ENCODE measurements at places on chromosomes 3 and 15. TPM values are rescaled to one million over a fixed set of nuclear protein-coding genes. Genes with fewer than 3 reads are reported as not detected.

The SPTBN5 gene
- 0.71 TPM for total RNA-seq

The DPPA4 gene
- total RNA-seq, result not detected

The LAMB2 gene
- total RNA-seq, result 299 TPM

The CFAP92 gene
- 0.14 TPM for total RNA-seq

- DNase-seq, result no peak
These were observed 111.3 kb upstream of the SLC7A14 start for GRCh38 chr3:170697131-170697530.

DNA sequence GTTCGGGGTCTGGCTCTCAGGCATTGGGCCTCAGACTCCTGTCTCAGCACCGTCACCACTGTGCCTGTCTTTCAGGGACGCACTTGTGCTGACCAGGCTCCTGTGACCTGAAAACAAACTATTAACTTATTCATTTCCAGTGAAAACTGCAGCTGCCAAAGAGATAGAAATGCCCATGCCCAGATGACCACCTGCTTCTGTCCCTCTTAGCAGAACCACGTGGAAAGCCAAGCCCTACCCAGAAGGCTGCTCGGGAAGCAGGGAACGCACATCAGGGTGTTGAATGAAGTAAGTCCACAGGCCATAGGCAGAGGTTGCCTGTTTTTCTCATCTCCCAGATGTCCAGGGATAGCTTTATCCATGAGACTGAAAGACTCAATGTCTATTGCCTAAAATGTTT is 219.3 kb downstream of the EBLN2 start:
- no peak for DNase-seq

- DNase-seq, result no peak
These were observed 894.9 kb downstream of the DIPK2A start for GRCh38 chr3:144866476-144866875.

- peak; percentile 66 for DNase-seq
These were observed 27.6 kb downstream of the TKT start for GRCh38 chr3:53227993-53228885.

GRCh38 chr3:18249126-18249525 is 176.0 kb downstream of the SATB1 start:
- no peak for DNase-seq

- no peak for DNase-seq
These were observed 20.4 kb downstream of the SLC7A14 start for GRCh38 chr3:170565495-170565894.

Measured in posterior vena cava (tissue), 2 donors.